ENCODE measurements at places on chromosomes 2 and 18. TPM values are rescaled to one million over a fixed set of nuclear protein-coding genes. Genes with fewer than 3 reads are reported as not detected.

DNA sequence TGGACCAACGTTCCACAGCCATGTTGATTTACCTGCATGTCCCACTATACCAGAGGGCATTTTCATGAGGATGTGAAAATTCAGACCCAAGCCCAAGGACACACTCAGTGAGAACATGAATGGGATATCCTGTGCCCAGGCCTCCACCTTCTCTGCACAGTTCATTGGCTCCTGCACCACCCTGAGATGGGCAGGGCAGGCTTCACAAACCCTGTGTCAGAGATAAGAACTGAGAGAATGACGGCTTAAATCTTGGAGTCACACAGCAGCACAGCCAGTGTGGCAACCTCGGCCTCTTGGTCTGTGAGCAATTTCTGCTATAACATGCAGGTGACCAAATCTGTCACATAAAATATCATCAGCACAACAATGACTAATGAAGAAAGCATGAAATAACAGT, 71.9 kb downstream of the UXS1 start:
- no peak for DNase-seq

- DNase-seq: no peak
Observed at GRCh38 chr2:138964418-138964817, 184.2 kb upstream of the NXPH2 start.

DNA sequence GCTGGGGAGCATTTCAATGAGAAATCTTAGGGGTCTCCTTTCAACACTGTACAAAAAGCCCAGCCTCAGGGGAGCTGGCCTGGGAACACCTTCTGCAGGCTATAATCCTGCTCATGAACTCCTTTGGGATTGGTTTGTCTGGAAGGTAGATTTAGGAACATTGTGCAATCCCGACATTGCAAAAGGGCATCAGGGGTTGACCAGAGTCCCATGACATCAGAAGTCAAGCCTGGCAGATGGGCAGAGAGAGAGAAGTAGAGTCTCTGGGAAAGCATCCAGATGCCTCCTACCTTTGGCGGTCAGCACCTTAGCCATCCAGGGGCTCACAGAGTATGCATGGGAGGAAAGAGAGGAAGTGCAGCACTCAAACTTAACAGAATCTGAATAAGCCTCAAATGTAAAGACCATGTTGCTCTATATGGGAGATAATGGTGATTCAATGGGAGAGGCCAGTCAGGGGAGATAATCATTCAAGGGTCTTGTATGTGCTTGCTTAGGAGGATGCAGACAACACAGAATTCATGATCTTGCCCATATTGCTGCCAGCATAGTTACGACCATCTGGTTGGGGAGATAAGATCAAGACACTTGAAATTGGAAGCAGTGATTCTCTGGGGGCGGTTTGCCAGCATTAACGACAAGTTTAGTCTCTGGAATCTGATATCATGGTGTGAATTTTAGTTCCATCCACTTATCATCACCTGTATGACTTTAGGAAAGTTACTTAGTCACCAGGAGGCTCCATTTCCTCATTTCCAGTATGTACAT, 58.3 kb upstream of the UPP2 start:
- no peak for DNase-seq

The HOXD11 gene
- polyA plus RNA-seq: 5.8 TPM

DNA sequence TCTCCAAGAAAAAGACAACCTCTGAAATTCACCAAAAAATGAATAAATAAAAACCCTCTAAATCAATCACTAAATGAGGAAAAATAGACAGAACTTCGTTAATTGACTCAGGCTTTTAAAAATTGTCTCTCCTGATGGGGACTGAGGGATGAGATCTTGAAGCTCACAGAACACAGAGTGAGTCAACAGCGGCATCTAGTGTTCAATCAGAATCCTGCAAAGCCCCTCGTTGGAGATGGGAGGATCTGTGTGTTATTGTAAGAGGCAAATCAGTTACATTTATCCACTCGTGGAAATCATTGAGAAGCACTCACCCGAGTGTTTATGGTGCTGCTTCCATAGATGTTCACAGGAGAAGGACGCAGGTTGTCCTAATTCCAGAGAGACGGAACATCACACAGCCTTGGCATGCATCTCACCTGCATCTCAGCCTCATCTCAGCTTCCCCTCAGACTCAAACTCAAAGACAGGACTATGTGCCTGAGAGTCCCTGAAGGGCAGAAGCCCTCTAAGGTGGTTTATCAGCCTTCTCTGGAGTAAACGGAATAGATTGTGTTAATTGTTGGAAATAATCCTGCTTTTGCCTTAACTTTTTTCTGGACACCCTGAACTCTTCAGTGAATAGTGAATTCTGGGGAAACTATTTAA, 82.0 kb downstream of the MREG start:
- DNase-seq: peak; percentile 80

DNA sequence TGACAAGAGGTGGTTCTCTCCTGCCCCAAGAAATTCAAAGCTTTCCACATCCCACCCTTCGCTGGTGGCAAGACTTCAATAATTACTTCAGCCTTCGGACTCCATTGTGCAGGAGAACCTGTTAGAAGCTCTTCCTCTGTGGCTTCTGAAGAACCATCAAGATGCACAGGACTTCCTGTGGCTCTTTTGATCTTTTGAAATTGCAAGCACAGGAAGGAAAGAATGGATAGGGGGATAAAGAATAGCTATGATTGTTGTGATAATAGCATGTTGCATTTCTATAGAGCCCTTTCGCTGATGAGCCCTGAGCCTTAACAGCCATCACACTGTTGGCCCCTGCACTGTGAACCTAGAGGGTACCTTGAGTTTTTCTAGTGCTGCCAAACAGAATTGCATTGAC, 7.4 kb downstream of the EPAS1 start:
- no peak for DNase-seq

The ABHD1 gene
- polyA plus RNA-seq: 2.9 TPM

The UBXN2A gene
- 7.9 TPM for polyA plus RNA-seq

GRCh38 chr2:201795607-201796477, 10.5 kb upstream of the CDK15 start:
- no peak for DNase-seq

DNA sequence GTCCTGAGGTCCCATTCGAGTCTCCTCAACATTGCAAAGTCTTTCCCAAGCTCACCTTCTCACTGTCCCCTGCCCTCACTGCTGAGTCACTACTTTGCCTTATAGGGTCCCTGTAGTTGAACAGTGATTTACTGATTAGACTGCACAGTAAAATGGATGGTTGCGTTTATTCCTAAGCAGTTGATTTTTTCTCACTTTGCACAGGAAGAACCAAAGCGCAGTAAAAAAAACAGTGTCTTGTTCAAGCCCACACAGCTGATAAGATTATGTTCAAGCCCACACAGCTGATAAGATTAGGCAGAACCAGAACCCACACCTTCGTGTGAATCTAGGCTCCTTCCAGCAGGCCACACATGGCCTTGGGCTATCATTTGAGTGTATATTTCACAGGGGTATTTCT, 215.3 kb upstream of the COPS8 start:
- no peak for DNase-seq

DNA sequence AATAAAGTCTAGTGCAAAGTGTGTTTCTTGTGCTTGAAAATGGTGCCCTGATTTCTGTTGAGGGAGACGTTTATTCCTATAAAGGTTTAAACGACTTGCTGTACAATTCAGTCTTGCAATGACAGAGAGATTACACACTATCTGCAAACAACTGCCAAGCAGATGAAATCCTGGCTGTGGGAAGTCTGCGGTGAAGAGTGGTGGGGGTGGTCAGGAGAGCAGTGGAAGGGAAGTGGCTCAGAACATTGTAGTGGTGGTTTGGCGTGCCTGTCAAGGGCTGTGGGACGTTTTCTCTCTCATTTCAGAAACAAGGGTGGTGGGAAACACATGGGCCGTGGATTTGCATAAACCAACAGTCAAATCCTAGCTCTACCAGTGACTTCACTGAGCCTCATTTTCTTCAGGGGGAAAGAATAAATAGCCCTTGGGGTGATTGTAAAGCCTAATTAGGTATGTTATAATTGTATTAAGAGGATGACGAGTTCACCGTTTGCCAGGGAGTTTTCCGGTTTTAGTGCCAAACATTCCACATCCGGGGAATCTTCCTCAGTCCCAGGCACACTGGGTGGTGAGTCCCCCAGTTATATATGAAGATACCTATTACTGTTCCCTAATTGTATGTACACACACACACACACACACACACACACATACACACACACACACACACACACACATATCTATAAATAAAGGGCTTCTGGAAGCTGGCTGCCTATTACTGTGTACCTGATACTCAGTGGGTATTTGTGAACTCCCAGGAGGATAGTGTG, 115.0 kb downstream of the SPTBN1 start:
- DNase-seq: no peak

DNA sequence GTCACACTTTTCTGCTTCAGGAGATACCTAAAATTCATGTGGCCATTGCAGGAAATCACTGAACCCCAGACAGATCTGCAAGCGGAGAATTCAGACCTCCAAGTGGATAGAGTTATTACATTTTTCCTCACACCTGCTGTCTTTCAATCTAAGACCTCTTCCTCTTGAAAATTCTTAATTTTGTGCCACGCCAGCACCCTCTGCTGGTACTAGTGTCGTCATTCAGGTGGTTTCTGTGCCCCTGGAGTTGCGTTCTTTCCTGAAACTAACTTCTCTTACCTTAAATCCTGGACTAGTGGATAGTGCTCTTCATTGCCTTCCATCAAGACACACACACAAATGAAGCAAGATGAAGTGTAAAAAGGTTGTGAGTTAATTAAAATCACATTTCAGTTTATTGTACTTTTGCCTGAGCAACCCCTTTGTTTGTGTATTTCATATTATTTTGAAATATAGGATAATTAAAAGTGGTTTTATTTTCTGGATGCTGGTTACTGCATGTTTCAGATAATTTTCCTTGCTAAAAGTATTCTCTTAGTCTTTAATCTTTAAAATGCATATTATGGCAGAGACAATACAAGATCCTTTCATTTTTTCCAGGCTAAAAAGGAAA, 1.6 kb upstream of the DNER start:
- DNase-seq: peak; percentile 38

The SGPP2 gene
- polyA plus RNA-seq: 8.2 TPM

GRCh38 chr2:29251406-29251805, 136.2 kb downstream of the CLIP4 start:
- no peak for DNase-seq

DNA sequence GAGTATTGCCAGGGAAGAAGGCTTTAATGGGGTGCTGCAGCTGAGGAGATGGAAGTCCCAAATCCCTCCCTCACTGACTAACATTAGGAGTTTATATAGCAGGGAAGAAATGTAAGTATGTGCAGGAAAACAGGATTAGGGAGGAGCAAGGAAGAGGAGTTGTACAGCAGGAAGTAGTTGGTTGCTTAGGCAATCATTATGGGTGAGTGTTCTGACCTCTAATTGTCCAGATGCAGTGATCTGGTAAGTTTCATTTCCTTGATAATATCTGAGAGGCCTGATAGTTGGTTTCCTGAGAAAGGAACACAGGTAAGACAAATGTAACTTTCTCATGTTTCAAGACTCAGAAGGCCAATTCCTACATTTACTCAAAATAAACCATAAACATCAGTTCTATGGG, 331.9 kb upstream of the GULP1 start:
- DNase-seq: no peak

- DNase-seq: no peak
Observed at GRCh38 chr2:74474899-74475298, 2.4 kb upstream of the MRPL53 start.

DNA sequence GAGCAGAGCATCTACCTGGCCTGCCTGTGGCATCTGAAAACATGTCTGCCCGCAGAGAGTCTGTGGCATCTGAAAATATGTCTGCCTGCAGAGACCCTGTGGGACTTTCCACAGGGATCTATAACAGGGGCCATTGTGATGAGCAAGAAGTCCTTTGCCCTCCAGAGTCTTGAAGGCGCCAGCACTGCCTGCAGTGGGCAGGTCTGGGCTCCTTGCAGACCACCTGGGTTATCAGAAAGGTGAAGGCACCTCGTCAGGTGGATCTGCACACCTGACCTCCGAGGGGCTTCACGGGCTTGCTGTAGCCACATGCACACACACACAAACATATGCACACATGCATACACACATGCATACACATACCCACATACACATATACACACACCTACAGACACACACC, 189.5 kb upstream of the HDAC4 start:
- DNase-seq: no peak

Measured in kidney (tissue), 22 donors.